ENCODE measurements at places on chromosomes 5 and 9.

GRCh38 chr5:151205411-151205810 lies 18.5 kb downstream of the CCDC69 start:
- no peak for DNase-seq

- no peak for DNase-seq
Measured at GRCh38 chr9:101269591-101270283, 115.1 kb downstream of the BAAT start.

DNA sequence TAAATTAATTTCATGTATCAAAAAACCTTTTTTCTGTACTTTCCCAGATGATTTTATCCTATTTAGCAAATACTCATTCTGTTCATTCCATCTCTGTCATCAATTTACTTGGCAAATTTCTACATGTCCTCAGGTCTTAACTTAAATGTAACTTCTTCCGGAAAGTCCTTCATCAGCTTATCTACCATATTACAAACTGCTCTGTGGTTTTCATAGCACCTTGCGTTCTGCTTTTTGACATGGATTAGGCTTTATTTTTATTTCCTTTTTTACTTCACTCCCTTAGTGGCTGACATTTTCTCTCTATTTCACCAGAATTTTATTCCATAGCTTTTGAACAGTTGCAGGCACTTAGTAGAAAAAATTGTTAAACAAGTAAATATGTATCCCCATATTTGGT lies 1040.8 kb downstream of the TAF11L14 start:
- no peak for DNase-seq

DNA sequence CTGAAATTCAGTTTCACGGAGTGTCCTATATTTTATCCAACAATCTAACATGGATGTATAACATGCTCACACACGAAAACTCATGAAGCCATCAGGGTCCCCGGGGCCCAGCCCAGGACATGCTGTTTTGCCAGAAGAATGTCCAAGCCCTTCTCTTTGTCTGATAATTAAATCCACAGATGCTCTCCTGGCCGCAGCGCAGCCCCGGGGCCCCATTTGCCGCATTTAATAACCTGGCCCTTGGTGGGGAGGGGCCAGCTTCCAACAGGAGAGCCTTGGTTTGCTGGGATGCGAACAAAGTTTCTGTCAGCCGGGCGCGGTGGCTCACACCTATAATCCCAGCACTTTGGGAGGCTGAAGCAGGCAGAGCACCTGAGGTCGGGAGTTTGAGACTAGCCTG lies 30.0 kb downstream of the PLPP7 start:
- DNase-seq = no peak

DNA sequence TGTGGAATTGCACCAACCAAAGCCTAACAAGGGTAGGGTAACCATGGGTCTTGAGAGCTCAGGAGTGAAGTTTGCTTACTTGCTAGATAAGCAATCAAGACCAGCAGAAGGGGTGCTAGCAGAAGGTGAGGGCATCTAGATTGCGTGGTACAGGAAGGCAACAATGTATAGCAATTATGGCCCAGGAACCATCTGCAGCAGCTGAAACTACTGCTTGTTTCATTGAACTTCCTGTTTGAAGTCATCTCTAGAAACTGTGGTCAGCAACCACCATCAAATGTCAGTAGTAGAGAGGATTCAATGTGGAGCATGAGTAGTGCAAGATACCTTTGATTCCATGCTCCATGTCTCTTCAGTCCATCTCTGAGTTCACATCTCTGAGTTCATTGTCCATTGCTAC lies 462.1 kb upstream of the GRAMD2B start:
- DNase-seq = no peak

DNA sequence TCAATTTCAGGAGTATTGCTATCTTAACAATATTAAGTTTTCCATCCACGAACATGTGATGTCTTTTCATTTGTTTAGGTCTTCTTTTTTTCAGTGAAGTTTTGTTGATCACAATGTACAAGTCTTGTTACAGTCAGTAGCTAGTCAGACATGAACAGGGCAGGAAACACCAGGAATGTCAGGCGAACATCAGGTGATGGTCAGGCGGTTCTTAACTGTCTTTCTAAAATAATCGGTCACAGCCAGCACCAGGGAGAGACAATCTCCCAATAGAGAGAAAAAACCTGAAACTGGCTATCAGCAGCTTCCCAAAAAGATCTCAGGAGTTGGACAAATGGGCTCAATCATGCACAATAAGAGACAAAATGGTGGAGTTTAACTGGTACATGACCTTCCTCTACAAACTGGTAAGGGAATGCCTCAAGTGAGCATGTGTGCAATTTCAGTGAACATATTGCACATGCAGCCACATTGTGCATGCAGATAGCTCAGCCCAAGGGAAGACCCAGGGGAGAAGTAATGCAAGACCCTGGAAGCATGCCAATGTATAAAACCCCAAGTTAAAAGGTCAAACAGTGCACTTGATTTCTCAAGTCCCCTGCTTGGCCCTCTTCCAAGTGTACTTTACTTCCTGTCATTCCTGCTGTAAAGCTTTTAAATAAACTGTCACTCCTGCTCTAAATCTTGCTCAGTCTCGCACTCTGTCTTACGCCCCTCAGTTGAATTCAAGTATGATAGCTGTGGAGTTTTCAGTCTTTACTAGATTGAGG lies 176.1 kb upstream of the RASEF start:
- peak; percentile 22 for DNase-seq

- peak; percentile 45 for DNase-seq
Measured at GRCh38 chr5:97764700-97765099, 581.7 kb upstream of the RIOK2 start.

DNA sequence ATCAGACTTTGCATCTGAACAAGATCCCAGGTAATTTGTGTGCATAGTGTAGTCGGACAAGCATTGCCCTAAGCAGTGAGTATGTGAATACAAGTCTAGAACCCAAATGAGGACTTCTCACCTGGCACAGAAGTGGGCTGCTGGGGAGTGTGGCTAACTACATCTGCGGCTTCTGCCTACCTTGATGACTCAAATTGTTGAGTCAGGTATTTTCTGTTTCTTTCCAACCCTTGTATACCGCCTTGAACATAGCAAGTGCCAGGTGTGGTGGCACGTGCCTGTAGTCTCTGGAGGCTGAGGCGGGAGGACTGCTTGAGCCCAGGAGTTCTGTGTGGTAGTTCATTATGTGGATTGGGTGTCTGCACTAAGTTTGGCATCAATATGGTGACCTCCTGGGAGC lies 7.9 kb upstream of the JADE2 start:
- no peak for DNase-seq

- DNase-seq = no peak
Measured at GRCh38 chr5:110973510-110973909, 98.0 kb upstream of the TSLP start.

DNA sequence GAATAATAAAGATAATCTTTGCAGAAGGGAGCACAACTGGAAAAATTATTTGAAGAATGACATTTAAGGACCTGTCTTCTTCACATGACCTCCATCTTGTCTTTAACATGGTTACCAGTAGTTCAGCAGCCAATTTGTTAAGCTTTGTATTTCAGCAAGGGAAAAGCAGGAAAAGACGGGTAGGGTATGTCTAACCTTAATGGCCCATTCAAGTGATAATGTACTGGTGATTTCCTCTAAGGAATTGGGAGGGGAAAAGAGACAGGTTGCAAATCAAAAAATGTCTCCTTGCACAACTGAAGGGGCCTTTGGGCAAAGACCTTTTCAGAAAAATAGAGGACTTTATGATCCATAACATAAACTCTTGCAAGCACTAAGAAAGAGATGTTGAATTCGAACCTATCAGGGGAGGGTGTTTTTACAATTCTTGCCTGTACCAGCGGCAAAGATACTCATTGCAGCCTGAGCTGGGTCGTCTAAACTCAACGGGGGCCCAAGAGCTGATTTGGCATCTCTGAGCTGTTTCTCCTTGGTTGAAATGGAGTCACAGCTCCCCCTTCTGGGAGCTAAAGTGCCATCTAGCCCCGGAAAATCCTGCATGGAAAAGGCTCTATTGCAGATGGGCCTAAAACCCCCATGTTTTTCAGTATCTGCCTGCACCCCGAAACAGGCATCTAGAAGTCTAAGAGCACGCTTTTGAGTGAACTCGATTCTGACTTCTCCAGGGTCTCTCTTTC lies 3.8 kb downstream of the BRINP1 start:
- DNase-seq = peak; percentile 24

- peak; percentile 65 for DNase-seq
Measured at GRCh38 chr9:108640230-108640629, 215.6 kb downstream of the ACTL7B start.

DNA sequence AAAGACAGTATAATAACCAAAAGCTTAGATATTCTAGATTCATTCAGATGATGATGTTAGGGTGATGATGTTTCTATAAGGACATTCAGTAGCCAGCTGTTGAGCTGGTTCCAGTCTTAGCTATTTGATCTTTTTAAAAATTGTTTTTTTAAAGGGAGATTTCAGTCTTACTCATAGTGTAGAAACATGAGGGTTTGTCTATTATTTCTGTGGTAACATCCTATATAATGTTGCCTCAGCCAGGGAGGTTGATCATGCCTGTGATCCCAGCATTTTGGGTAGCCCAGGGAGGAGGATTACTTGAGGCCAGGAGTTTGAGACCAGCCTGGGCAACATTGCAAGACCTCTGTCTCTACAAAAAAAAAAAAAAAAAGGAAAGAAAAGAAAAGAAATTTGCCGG lies 167.8 kb downstream of the DOCK2 start:
- peak; percentile 90 for DNase-seq

GRCh38 chr5:74143151-74143550 lies 497.4 kb downstream of the ENC1 start:
- no peak for DNase-seq

DNA sequence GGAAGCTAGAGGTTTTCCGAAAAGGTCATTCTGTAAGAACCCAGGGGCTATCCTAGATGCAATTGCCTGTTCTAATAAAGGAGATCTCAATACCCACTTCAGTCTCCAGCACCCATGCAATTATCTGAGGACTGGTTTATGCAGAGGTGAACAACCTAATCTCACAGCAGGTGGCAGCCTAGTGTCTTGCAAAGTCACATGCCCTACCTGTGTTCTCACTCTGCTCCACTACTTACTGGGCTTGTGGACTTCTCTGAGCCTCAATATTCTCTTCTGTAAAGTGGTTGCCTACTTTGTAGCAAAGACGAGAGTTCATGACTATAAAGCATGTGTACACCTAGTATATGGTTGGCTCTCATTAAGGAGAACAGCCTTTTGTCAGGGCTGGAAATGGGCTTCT lies 21.0 kb upstream of the ALDH1B1 start:
- no peak for DNase-seq

GRCh38 chr9:123421186-123421585 lies 65.2 kb downstream of the CRB2 start:
- DNase-seq = no peak

DNA sequence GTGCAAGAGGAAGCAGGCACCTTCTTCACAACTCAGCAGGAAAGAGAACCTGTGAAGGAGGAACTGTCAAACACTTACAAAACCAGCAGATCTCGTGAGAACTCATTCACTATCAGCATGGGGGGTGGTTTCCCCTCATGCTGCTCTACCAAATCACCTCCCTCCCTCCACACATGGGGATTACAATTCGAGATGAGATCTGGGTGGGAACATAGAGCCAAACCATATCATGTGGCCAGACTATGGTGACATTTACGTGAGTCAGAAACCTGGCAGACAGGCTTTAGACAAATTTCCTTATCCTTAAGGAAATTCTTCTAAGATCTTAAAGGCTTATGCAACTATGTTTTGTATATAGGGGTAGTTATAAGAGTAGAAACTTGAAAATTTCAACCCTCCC lies 8.7 kb upstream of the AOPEP start:
- DNase-seq = peak; percentile 9

- DNase-seq = peak; percentile 66
Measured at GRCh38 chr9:134554373-134555093, 87.1 kb upstream of the COL5A1 start.

DNA sequence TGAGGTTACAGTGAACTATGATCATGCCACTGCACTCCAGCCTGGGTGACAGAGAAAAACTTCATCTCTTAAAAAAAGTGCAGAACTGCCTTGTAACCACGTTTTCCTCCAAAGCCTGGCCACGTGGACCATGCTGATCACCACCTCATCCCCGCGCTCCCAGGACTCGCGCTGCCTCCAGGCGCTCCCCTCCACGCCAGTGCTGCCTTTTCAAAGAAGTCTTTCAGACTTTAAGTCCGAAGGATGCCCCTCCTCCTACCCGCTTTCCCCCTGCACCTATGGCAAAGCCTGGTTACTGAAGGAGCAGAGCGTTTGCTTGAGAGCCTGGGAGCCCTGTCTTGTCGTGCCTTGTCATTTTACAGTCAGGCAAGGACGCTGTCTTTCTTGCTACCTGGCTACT lies 43.8 kb downstream of the HABP4 start:
- DNase-seq = no peak

- DNase-seq = no peak
Measured at GRCh38 chr5:168288349-168289245, 2.8 kb upstream of the WWC1 start.

- no peak for DNase-seq
Measured at GRCh38 chr9:89080193-89080592, 88.9 kb downstream of the S1PR3 start.

GRCh38 chr5:121264605-121265004 lies 587.1 kb upstream of the FTMT start:
- no peak for DNase-seq

DNA sequence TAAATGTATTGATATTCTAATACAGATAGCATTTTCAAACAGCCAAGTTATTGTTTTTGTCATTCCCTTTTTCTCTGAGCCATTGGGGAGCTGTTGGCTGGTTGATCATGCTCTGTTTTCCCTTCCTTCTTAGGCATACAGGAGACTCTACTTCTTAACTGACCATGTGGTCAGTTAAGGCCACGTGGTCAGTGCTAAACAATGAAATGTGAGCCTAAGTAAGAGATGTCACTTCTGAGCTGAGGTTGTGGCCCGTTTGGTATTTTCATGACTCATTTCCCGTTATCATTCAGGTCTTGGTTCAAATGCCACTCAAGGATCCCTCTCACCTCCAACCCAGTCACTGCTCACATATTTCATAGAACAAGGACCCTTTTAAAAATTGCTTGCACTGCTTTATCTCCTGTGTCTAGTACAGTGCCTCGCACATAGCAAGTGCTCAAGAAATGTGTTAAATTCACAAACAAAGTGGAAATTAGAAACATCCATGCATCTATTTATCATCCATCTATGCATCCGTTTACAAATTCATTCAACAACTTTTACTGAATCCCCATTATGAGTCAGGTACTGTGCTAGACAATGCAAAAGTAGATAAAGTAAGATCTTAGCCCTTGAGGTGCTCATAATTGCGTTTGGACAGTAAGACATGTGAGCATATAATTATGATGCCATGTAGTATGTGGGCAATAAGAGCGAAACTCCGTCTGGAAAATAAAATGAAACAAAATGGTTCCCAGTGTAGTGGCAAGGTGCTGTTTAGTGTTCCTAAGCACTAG lies 50.7 kb downstream of the ARRDC3 start:
- DNase-seq = peak; percentile 20

Data from fibroblast of skin of scalp (primary cell).